ENCODE measurements at places on chromosomes 6 and 20.

DNA sequence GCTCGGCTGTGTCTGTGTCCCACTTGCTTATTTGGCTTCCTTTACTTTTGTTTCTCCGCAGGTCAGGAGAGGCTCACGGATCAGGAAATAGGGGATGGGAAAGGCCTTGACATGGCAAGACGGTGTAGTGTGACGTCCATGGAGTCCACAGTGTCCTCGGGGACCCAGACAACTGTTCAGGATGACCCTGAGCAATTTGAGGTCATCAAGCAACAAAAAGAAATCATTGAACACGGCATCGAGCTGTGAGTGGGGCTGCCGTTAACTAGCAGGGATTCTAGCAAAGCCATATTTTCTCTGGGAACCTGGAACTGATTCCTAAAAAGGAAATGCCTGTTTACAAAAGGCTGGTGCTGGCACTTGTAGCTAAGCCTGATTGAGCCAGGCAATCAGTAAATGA is 54.4 kb downstream of the ARFGEF2 start:
- no peak for DNase-seq

GRCh38 chr6:3428247-3428646 is 28.6 kb downstream of the SLC22A23 start:
- DNase-seq = no peak

GRCh38 chr6:151380848-151381205 is 10.5 kb downstream of the ZBTB2 start:
- DNase-seq = no peak

GRCh38 chr6:154414021-154414813 is 57.6 kb upstream of the IPCEF1 start:
- peak; percentile 23 for DNase-seq

DNA sequence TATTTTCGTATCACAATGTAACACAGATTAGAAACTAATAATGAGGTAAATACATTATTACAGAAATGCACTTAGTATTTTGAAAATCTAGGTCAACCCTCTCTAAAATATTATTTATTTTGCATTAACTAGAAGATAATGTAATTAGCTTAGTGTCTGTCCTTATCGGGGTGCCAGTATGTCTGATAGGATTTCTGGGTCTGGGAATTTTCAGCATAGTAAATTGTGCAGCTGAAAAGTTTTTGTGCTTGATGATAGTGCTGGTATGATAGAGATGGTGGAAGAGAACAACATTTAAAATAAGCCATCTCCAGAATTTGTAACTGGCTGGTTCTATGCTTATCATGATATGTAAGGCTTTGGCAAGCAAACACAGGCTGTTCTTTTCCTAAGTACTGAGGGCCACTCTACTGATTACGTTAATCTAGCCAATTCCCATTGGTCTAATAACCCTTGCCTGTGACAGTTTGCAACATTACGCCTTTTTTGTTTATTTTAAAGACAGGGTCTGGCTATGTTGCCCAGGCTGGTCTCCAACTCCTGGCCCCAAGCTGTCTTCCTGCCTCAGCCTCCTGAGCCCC is 50.8 kb downstream of the PREP start:
- no peak for DNase-seq

DNA sequence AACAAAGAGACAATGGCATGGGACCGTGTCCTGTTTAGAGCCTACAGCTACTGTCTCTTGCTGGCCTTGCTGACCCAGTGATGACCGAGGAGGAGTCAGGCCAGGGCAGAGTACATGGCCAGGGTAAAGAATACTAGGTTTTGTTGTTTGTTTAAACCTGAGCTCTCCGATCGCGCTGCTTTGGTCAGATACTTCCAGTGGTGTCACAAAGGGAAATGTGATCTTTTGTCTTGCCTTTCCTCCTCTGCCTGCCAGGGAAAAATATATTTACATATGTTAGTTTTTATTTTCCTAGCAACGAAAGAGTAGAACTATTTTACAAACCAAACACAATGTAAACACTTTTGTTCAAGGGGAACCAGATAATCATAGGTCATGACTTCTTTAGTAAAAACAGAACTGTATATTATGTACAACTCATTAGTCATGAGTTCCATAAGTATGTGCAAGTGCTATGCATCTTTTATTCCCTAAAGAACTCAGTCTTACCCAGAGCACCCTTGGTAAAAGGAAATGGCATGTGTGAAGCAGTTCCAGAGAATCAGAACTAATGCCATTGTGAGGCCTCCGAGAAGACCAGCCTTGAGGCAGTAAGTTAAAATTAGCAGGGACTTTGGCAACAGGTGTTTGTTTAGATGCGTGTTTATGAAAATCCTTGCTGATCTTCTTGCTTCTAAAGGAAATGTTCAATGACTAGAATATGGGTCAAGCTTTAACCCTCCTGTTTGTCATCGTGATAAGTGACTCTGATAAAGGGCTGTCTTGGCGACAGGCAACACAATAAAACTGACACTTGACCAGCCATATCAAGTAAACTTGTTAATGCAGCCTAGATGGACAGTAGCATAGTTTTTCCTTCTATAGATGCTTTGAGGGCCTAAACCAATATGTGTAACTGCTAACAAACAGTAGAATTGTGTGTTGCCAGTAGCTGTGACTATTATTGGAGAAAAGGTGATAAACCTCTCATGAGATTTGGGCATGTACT is 204.6 kb downstream of the NKAIN2 start:
- DNase-seq = no peak

DNA sequence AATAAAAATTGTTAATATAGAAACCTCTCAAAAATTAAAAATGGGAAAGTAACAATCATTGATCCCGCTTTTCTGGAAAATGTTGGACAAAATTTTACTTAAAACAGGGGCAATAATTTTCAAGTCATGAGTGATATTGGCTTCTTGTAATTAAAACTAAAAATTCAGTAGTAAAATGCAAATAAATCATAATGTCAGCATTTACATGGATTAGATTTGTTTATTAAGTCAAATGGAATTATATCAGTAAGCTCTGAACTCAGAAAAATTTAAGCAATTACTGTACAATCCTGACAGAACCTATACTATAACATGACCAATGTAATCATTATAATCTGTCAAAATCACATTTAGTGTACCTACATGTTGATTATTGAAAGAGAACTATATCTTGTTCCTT is 39.9 kb upstream of the NKX2-4 start:
- DNase-seq = no peak

DNA sequence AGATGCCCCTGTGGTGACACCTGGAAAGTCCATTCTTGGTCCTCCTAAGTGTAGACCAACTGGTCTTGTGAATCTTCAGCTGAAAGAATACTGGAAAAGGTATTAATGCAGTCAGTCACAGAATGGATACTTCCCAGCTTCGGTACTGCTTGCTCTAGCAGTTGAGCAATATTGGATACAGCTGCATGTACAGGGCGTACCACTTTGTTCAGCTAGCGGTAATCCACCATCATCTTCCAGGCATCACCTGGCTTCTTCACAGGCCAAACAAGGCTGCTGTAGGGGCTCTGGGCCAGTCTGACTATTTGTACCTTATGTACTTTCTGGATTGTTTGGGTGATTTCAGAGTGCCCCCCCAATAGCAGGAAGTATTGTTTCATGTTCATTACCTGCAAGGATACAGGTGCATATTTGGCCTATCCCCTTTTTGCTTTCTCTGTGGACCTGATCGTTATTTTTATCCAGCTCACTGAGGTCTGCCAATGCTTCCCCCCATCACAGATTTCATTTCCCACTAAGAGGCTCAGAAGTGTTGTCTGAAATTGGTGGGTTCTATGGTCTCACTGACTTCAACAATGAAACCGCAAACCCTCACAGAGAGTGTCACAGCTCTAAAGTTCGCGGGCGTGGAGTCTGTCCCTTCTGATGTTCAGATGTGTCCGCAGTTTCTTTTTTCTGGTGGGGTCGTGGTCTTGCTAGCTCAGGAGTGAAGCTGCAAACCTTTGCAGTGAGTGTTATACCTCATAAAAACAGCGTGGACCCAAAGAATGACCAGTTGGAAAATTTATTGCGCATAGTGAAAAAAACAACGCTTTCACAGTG is 52.2 kb downstream of the TRIM27 start:
- no peak for DNase-seq

- no peak for DNase-seq
These were observed 4.2 kb downstream of the BRD2 start for GRCh38 chr6:32972353-32973143.

GRCh38 chr20:59124296-59125029 is 39.2 kb upstream of the ZNF831 start:
- no peak for DNase-seq

DNA sequence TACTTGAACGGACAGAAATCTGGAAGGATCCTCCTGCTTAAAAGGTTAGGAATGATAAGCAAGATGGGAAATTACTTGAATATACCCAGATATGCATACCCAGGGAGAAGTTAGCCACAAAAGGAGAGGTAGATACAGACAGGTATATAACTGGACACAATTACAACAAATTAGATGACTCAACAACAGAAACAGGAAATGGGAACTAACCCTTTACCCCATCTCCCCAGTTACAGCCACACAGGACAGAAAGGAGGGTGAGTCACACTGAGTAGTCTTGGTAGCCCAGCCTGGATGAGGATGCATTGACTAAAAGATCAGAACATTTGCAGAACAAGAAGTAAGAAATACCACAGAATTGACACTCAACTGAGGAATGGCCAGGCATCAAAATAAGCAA is 61.2 kb downstream of the C6orf52 start:
- DNase-seq = peak; percentile 53
